ENCODE measurements at places on chromosomes 6 and 20.

DNA sequence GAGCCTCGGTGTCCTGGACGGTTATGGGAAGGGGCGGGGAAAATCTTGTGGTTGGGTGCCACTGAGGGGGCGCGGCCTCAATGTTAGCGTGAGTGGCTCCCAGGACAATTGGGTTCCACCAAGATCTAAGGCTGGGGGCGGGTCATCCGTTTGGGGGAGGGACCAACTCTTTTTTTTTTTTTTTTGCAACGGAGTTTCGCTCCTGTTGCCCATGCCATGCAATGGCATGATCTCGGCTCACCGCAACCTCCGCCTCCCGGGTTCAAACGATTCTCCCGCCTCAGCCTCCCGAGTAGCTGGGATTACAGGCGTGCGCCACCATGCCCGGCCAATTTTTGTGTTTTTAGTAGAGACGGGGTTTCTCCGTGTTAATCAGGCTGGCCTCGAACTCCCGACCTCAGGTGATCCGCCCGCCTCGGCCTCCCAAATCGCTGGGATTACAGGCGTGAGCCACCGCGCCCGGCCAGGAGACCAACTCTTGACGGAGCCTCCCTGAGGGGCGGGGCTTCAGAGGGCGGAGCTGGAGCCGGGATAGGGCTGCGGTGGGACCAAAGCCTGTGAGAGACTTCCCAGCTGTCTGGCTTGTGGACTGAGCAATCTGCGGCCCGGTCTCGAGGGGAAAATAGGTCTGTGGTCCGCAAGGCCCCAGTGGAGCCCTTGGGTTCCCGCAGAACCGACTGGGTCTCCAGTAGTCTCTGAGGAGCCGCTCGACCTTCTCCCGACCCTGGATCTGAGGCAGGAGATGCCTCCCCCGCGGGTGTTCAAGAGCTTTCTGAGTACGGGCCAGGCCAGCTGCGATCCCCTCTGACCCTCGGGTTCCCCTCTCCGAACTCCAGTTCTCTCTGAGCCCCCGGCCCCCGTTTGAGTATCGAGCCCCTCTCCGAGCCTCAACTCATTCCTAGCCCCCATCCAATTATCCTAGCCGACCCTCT is 1.1 kb downstream of the SPAG4 start:
- peak; percentile 83 for DNase-seq

GRCh38 chr6:42817907-42818306 is 36.1 kb downstream of the BICRAL start:
- no peak for DNase-seq

DNA sequence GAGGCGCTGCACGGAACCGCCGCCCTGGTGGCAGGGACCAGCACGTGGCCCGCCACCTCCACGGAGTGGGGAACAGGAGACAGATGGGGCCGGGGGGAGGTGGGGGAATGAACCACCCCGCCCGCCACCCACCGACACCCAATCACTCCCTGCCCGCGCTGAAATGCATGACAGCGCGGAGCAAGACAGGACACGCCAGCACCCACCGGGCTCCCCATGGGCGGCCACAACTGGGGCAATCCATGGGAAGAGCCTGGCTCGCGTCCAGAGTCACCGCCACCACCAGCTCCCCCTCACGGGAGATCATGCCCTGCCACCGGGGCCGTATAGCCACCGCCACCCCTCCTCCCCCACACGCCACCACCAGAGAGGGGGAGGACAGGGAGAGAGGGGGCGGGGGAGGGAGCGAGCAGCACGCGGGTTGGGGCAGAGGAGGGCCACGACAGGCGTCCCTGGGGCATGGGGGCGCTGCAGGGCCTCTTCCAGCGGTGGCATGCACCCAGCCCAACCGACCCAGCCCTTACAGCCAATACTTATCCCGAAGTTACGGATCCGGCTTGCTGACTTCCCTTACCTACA is 744.3 kb upstream of the DEFB115 start:
- no peak for DNase-seq

- DNase-seq, result no peak
These were observed 5.8 kb downstream of the TAB2 start for GRCh38 chr6:149323353-149323752.

DNA sequence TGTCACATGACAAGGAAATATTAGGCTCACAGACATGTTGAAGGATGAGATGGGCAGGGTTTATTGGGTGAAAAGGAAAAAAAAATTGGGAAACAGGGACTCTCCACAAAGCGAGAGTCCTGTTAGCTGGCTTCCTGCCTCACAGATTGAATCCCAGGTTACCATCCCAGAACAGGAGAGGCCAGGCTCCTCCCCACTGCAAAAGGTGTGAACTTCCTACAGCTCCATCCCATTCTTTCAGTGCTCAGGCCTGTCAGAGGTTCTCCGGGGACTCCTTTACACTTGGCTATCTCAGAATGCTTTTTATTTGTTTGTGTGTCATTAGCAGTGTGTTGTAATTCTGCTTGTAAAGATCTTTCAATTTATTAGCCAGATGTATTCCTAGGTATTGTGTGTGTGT is 115.1 kb downstream of the ADTRP start:
- DNase-seq, result no peak

DNA sequence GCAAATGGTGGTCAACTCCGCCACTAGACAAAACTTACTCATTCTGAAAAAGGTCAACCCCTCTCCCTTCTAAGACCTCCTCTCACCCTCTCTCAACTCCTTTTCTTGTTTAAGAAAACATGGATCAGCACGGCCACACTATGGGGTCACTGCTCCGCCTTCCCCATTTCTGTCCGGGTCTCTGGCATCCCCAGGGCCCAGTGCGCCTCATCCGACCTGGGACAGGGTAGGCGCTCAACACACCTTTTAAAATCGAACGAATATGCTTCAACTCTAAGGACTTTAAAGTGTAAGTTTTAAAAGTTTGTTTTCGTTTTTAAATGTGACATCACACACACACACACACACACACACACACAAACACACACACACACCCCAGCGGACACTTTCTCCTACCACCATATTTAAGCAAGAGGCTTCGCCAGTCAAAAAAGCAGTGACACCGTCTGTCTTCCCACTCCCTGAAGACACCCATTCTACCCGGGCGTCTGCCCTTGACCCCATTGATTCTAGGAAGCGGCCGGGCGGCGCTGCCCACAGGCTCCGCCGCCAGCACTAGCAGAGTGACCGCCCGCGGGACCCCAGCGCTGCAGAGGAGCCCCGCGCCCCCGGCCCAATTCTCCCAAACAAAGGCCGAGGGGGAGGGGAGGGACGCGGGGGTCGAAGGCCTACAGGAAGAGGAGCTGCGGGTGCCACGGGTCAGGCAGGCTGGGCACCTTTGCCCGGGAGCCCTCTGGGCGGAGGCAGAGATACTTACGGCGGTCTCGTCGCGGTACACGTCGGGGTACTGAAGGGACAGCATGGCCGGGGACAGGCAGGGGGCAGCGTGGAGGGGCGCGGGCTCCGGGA is 568 bp downstream of the PREP start:
- peak; percentile 63 for DNase-seq

DNA sequence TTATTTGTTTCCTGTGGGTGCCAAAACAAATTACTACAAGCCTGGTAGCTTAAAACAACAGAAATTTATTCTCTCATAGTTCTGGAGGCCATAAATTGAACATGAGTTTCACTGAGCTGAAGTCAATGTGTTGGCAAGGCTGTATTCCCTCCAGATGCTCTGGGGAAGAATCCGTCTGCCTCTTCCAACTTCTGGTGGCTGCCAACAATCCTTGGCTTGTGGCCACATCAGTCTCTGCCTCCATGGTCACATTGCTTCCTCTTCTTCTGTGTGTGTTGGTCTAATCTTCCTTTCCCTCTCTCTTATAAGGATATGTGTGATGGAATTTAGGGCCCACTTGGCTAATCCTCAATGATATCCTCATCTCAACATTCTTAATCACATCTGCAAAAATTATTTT is 92.8 kb upstream of the EPB41L1 start:
- DNase-seq, result no peak

DNA sequence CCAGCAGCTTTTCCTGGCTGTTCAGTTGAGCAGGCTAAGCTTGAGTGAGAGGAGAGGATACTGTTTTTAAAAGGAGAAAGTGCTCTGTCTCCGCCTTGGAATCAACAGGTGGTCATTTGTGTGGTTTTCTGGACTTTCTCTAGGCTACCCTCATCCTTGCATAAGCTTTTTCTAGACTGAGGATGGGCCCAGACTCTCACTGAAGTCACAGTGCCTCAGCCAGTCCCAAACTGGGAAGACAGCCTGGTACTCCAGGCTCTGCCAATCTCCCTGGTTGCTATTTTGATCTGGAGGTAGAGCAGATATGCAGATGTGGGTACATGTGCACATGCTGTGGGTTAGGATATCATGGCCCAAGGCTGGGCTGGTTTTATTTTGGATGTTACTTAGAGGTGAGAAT is 7.0 kb downstream of the SCUBE3 start:
- no peak for DNase-seq

GRCh38 chr6:66788579-66788978 is 1081.6 kb upstream of the EYS start:
- no peak for DNase-seq

DNA sequence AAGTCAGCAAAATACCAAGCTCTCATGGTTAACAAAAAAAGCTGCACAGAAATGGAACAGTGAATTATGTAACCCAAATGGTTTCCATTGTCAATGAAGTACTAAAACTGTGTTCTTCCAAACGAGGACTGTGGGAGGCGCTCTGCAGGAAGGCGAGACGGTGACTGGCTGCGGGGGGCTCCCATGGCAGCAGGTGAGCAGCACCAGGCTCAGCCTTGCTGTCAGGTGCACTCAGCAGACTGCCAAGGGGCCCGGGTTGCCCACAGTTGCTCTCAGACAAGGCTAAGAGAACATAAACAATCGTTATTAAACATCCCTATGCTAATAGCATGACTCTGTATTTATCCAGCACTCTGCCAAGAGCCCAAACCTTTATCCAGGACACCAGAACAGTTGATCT is 630.3 kb upstream of the ARID1B start:
- no peak for DNase-seq

DNA sequence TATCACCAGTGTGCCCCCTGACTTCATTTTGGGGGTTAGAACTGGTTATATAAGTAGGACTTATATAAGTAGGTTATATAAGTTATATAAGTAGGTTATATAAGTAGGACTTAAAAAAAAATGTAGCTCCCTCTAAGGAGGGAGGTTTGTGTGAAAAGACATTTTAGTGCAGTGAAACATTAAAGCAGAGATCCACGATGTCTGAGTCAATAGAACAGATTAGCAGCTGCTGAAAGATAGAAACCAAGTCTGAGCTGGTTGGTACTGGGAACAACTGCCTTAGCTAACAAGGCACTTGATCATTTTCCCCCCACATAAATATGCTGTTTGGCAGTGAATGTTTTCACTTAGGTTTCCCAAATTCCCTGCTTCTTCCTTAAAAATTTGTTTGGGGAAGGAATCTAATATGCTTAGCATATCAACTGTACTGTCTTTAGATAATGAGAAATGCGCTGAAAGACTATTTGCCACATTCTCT is 2.1 kb upstream of the RPS12 start:
- DNase-seq, result no peak

- DNase-seq, result no peak
These were observed 9.0 kb downstream of the COL21A1 start for GRCh38 chr6:56238352-56238751.

- no peak for DNase-seq
These were observed 55.7 kb upstream of the BHLHE23 start for GRCh38 chr20:63062188-63063140.

GRCh38 chr20:17611290-17611539 is 41.3 kb downstream of the DSTN start:
- no peak for DNase-seq

DNA sequence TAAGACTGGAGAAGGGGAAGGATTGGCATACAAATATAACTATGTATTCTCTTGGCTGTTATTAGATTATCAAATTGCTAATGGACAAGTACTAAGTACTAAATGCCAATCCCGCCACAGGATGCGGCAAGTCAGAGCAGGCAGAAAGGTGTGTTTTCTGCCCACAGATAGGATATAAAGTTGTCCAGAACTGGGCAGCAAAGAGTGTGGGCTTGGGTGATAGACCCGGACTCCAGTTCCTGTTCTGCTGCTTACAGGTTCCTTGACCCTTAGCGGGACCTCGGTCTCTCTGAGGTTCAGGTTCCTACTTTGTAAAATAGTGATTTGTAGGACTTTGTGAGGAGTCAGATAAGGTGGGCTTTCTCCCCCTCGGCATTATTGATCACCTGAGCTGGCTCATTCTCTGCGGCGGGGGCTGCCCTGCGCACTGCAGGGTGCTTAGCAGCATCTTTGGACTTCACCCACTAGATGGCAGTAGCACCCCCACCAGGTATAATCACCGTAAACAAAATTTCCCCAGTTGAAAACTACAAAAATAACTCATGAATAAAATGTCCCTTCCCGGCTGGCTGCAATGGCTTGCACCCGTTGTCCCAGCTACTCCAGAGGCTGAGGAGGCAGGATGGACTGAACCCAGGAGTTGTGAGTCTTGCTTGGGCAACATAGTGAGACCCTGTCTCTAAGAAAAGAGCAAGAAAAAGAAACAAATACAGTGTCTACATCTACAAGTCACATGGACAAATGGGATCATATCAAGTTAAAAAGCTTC is 193.1 kb downstream of the DOK5 start:
- DNase-seq, result peak; percentile 42

DNA sequence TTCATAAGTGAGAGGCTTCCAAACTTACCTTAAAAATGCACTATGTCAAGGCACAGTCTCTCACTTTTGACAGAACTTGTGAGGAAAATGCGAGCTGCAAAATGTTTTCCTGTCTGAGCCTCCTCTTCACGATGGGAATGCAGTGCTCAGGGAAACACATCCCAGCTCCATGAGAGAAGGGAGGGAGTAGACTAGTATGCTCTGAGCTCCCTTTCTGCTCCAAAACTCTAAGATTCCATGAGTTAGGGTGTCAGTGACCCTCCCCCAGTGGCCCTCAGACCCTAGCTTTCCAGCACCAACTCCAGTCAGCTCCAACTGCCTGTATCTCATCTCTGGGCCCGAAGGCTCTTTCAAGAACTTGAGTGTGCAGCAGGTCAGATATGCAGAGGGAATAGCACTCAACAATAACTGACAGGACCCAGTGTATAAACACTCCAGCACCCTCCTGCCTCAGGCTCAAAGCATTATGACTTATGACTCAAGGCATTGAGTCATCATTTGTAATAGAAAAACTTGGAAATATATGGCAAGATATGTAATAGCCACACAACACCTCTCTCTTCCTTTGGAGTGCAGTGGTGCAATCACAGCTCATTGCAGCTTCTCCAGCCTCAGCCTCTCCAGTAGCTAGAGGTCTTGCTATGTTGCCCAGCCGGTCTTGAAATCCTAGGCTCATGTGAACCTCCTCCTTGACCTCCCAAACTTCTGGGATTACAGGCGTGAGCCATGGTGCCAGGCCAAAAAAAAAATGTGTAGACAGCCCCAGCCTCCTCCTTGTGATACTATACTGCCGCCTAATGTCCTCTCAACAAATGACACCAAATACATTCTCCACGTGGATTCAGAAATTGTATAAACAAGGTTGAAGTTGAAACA is 16.7 kb upstream of the ENTPD6 start:
- no peak for DNase-seq

- DNase-seq, result no peak
These were observed 188.3 kb upstream of the GMDS start for GRCh38 chr6:2433711-2434110.

DNA sequence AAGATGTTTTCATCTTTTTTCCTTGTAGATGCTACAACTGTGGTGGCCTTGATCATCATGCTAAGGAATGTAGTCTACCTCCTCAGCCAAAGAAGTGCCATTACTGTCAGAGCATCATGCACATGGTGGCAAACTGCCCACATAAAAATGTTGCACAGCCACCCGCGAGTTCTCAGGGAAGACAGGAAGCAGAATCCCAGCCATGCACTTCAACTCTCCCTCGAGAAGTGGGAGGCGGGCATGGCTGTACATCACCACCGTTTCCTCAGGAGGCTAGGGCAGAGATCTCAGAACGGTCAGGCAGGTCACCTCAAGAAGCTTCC is 101.5 kb downstream of the POPDC3 start:
- DNase-seq, result no peak
